ENCODE measurements at places on chromosomes 3 and 15. TPM values are rescaled to one million over a fixed set of nuclear protein-coding genes. Genes with fewer than 3 reads are reported as not detected.

GRCh38 chr3:194928227-194928626 lies 242.5 kb downstream of the FAM43A start:
- H3K4me3 ChIP-seq, result no peak overlapping the region
- DNase-seq, result no peak
- H3K36me3 ChIP-seq, result no peaks in the 10 kb centered on the region
- H3K27ac ChIP-seq, result no peak overlapping the region
- H3K4me1 ChIP-seq, result no peaks in the 10 kb centered on the region
- peaks cover 28% of the 10 kb centered on the region for H3K27me3 ChIP-seq

- H3K4me1 ChIP-seq, result no peaks in the 10 kb centered on the region
- DNase-seq, result no peak
- no peak overlapping the region for H3K4me3 ChIP-seq
- H3K36me3 ChIP-seq, result no peaks in the 10 kb centered on the region
- no peak overlapping the region for H3K27ac ChIP-seq
Observed at GRCh38 chr3:14047027-14047426, 77.6 kb downstream of the CHCHD4 start.

GRCh38 chr15:68672251-68672650 lies 93.5 kb downstream of the CORO2B start:
- no peak overlapping the region for H3K27ac ChIP-seq
- peaks cover 2% of the 10 kb centered on the region for H3K4me1 ChIP-seq
- no peak for DNase-seq
- H3K4me3 ChIP-seq, result no peak overlapping the region
- no peaks in the 10 kb centered on the region for H3K36me3 ChIP-seq
- H3K27me3 ChIP-seq, result peaks cover 17% of the 10 kb centered on the region

DNA sequence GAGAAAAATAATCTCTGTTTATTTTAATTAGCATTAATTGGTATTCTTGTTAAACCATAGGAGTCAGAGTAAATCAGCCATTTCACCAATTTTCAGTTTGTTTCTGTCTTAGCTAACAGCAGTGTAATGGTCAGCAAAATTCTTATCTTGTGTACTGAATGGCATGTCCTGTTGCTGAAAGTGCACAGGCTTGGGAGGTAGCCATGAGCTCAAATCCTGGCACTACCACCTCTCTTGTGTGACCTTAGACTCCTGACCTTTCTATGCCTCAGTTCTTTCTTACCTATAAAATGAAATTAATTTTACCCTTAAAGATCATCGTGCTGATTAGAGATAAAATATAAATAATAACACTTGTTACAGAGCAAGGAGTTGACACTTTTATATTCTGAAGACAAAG lies 35.8 kb downstream of the MLH1 start:
- peaks cover 6% of the 10 kb centered on the region for H3K4me1 ChIP-seq
- no peak for DNase-seq
- no peak overlapping the region for H3K27ac ChIP-seq
- H3K4me3 ChIP-seq, result no peak overlapping the region
- H3K27me3 ChIP-seq, result no peaks in the 10 kb centered on the region

GRCh38 chr3:190811775-190812480 lies 50.6 kb downstream of the GMNC start:
- no peaks in the 10 kb centered on the region for H3K36me3 ChIP-seq
- no peak overlapping the region for H3K27ac ChIP-seq
- no peaks in the 10 kb centered on the region for H3K27me3 ChIP-seq
- H3K4me1 ChIP-seq, result no peaks in the 10 kb centered on the region

- no peak overlapping the region for H3K4me3 ChIP-seq
- no peaks in the 10 kb centered on the region for H3K27me3 ChIP-seq
- no peak overlapping the region for H3K27ac ChIP-seq
- DNase-seq, result no peak
Observed at GRCh38 chr3:105811518-105812193, 57.2 kb downstream of the CBLB start.

DNA sequence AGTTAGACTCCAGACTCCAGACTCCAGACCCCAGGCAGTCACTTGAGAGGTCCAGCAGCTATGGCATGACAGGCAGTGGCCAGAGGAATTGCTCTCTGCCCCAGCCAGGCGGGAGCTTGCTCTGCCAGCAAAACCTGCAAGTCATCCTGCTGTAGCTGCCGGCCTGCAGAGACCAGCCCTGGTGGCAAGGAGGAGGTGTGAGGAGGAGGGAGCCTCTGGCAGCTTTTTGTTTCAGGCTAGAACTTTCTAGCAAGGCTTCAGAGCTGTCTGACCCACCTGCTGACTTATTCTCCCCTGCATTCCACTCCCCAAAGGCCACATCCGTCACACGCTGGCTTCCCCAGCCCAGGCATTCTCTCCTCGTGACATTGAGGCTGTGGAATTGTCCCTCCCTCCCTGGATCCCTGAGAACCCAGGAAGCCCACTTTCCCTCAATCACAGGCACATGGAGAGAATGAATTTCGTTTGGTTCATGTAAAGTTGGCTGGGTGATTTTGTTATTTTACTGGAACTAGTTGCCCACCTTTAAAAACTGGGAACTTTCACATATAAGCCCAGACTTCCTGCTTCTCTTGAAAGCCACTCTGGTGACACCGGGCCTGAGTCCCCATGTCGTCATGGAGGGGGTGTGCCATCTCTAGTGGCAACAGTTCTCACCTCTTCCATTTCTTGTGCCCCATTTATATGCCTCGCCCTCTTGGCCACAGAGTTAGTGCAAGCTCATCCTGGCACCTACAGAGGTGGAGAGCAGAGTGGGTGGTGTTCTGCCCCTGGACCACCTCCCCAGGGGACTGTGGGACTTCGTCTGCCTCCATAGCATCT lies 82.7 kb downstream of the ABHD5 start:
- H3K27ac ChIP-seq, result no peak overlapping the region
- H3K4me1 ChIP-seq, result peaks cover 28% of the 10 kb centered on the region
- no peak overlapping the region for H3K4me3 ChIP-seq
- no peaks in the 10 kb centered on the region for H3K36me3 ChIP-seq
- H3K27me3 ChIP-seq, result no peaks in the 10 kb centered on the region

- no peak overlapping the region for H3K27ac ChIP-seq
- DNase-seq, result no peak
- H3K27me3 ChIP-seq, result peaks cover 5% of the 10 kb centered on the region
- H3K4me1 ChIP-seq, result no peaks in the 10 kb centered on the region
- no peaks in the 10 kb centered on the region for H3K36me3 ChIP-seq
Observed at GRCh38 chr3:104555728-104556127, 811.0 kb upstream of the ALCAM start.

GRCh38 chr3:187696021-187696420 lies 6.3 kb downstream of the RTP2 start:
- H3K4me3 ChIP-seq, result no peak overlapping the region
- H3K4me1 ChIP-seq, result no peaks in the 10 kb centered on the region
- no peak for DNase-seq
- no peak overlapping the region for H3K27ac ChIP-seq
- peaks cover 24% of the 10 kb centered on the region for H3K27me3 ChIP-seq

GRCh38 chr3:123024056-123024455 lies 3.5 kb downstream of the SEMA5B start:
- peaks cover 59% of the 10 kb centered on the region for H3K27me3 ChIP-seq
- H3K4me1 ChIP-seq, result peaks cover 12% of the 10 kb centered on the region
- H3K27ac ChIP-seq, result no peak overlapping the region
- H3K4me3 ChIP-seq, result no peak overlapping the region

DNA sequence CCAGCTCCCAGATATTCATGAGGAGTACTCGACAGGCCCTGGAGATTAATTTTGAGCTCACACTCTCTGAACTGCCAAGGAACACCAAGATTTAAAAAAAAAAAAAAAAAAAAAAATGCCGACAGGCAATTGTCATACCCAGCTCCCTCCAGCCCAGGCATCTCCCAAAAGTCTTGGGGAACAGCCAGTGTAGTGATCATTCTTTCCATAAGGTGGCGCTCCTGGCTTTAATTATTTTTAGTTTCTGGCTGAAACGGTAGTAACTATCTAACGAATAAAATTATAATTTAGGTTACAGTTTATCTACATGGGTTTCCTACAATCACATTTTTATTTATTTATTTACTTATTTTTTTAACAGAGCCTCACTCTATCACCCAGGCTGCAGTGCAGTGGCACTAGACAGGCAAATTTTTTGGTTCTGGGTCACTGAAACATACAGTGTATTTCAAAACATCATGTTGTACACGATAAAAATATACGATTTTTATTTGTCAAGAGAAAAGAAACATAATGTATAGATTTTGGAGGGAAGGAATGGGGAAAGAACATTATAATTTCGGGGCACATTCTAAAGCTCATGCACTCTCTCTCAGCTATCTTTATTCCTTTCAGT lies 157.3 kb downstream of the ADAMTS9 start:
- H3K4me3 ChIP-seq, result no peak overlapping the region
- H3K27me3 ChIP-seq, result peaks cover 9% of the 10 kb centered on the region
- peaks cover 2% of the 10 kb centered on the region for H3K4me1 ChIP-seq
- H3K27ac ChIP-seq, result no peak overlapping the region
- DNase-seq, result peak; percentile 26

DNA sequence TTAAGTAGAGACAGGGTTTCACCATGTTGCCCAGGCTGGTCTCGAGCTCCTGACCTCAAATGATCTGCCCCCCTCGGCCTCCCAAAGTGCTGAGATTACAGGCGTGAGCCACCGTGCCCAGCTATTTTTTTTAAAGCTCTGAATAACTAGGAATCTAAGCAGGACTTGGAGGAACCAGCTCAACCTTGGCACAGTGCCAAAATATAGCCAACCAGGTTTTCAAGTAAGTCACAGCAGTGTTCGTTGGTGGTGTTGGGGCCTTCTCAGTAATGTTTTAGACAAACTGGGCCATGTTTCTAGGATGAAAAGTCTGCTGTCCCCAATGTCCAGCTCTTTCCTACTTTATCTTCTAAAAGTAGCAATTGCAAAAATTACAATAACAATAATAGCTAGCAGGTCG lies 6.4 kb upstream of the ADAM10 start:
- H3K4me3 ChIP-seq, result no peak overlapping the region
- no peaks in the 10 kb centered on the region for H3K4me1 ChIP-seq
- no peak overlapping the region for H3K27ac ChIP-seq

LAMB2 gene
- not detected for total RNA-seq

NLGN1 gene
- total RNA-seq, result not detected

CCR4 gene
- 137 TPM for total RNA-seq

FETUB gene
- total RNA-seq, result not detected

FGD5 gene
- not detected for total RNA-seq

XCR1 gene
- total RNA-seq, result 0.05 TPM

VEPH1 gene
- not detected for total RNA-seq

MOBP gene
- not detected for total RNA-seq

Data from activated CD4-positive, alpha-beta memory T cell treated with anti-CD3 and anti-CD28 coated beads for 36 hours (primary cell).